GM23248 (cell line): ENCODE measurements at places on chromosomes 7 and 10. TPM values are rescaled to one million over a fixed set of nuclear protein-coding genes. Genes with fewer than 3 reads are reported as not detected.

CC2D2B gene
- not detected in 2 replicates for total RNA-seq

TAS2R41 gene
- not detected in 2 replicates for total RNA-seq

FGFR2 gene
- total RNA-seq = not detected in 2 replicates

OR6V1 gene
- total RNA-seq = not detected in 2 replicates

PAPOLB gene
- total RNA-seq = 0.11 TPM in 1 of 2 replicates, not detected in the other

ASZ1 gene
- total RNA-seq = not detected in 2 replicates

AGR2 gene
- total RNA-seq = not detected in 2 replicates

PRR15 gene
- 6.1 and 11.5 TPM in 2 replicates for total RNA-seq

ARHGAP22 gene
- 44.4 and 46.0 TPM in 2 replicates for total RNA-seq

RAPGEF5 gene
- total RNA-seq = 0.86 and 1.0 TPM in 2 replicates

OR2F1 gene
- total RNA-seq = not detected in 2 replicates

RAB19 gene
- not detected in 2 replicates for total RNA-seq

DNA sequence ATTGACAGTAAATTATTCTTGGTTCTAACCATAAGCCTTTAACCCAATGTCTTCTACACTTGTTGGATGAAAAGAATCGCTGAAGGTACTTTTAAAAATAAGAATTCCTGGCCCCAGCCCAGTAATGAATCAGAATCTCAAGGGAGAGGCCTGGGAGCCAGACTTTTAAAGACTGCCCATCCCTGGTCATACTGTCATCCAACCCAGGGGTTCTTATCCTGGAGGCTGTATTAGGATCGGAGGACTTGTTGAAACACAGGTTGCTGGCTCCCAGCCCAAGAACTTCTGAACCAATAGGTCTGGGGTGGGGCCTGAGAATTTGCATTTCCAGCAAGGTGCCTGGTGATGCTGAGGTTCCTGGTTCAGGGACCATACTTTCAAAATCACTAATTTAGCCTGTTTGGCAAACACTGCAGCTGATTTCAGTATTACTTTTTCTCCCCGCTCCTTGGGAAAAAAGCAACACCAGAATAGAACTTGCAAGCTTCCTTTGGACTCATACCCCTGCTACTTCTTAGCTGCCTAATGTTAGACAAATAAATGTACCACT is 79.5 kb upstream of the FAM133B start:
- peak; percentile 69 for DNase-seq

- DNase-seq = peak; percentile 55
These were observed 314.0 kb downstream of the CDK14 start for GRCh38 chr7:90910136-90910535.

GRCh38 chr10:24706479-24707118 is 17.1 kb downstream of the ARHGAP21 start:
- peak; percentile 98 for DNase-seq

DNA sequence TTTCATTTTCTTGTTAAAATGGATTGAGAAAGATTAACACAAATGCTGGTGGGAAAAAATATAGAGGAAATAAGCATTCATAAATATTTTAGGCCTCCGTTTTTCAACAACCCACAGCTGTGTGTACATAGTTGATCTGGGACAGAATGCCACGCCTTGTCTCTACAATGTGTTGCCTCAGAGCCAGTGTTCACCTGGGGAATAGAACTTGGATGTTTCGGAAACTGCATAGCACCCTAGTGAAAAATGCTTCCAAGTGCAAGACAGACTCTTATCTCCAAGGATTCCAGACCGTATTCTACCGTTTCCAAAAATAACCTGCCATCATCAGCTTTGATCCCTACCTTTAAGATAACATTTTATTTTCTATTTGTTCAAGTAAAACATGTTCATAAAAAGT is 260.9 kb downstream of the SDK1 start:
- DNase-seq = no peak

DNA sequence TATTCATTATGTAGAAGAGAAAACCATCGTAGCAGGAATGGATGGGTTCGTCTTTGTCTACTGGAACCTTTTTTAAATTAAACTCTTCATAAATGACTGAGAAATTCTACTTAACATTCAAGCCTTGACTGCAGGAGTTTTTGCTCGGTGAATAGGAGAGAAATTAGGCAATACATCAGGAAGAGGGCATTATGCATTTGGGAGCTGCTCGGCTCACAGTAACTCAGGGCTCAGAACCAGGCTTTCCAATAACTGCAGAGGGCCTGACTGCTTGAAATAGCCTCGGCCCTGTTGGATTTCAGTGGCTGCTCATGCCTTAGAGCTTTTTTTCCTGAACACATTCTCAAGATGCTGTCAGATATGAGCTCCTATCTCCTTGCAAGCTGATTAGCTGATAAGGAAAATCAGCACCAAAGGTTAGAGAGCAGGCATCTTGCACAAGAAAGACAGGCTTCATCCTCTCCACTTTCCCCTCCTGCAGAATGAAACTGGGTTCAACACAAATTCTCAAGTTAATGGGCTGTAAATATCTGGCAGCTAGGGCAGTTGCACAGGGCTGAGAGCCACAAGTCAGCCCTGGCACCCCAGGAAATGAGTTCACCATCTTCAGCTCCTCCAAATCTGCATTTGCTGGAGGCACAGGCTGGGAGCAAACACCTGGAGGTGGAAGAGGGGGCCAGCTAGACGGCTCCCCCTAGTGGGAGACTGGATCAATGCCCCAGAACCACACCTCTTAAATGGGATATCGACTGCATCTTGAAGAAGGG is 24.3 kb downstream of the TECTB start:
- DNase-seq = peak; percentile 67

DNA sequence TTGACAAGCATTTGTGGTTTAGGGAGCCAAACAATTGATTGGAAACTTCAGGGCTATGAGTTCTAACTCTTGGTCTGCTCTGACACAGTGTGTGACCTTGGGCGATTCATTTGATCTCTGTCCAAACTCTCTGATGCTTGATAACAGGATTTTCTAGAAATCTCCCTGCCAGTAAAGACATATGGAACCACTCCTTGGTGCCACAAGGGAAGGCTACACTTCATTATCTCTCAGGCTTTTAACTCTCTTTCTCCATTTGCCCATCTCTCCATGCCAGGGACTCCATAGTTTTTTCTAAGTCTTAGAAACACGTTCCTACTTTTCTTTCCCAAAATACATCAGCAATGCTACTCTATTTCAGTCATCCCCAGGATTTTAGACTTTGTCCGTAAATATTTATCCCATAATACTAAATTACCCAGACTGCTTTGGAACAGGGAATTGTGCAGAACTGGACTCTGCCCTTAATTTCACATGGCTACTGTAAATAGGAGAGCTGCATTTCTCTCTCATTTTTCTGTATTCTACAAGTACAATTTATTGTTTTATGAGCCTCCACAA is 488.2 kb downstream of the SUGCT start:
- no peak for DNase-seq

GRCh38 chr10:132538031-132538789 is 623 bp downstream of the INPP5A start:
- peak; percentile 52 for DNase-seq

DNA sequence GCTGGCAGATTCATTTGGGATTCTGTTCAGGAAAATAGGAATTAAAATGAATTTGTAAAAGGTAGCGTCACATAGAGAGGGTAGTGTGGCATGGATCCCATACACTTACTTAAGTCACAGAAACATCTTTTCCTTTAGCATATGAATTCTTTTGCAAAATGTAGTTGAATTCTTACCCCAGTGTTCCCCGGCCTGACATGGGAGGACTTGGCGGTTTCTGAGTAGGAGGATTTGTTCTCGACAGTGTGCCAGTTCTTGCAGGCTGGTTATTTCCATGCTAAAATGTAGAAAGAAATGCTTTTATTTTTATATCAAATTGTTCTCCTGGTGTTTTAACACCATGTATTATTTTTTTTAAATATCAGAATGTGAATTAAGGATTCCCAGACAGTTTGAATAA is 72.6 kb downstream of the PDSS1 start:
- DNase-seq = no peak

- peak; percentile 89 for DNase-seq
These were observed 11.5 kb downstream of the TPK1 start for GRCh38 chr7:144824360-144824759.

DNA sequence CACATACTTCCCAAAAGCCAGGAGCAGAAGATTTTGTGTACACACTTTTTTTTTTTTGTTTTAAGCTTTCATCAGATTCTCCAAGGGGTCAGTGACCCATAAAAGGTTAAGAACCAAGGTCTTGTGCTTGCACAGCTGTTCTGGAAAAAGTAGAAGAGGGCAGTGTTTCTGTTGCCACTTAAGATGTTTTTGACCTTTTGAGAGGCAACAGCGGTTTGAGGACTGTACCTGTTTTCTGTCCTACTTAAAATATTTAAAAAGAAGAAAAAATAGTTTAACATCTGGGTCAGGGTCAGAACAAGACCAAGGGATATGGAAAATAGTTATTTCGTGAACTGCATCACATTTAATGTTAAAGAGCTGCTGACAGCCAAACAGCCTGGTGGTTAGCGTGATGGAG is 32.9 kb downstream of the AUTS2 start:
- no peak for DNase-seq

DNA sequence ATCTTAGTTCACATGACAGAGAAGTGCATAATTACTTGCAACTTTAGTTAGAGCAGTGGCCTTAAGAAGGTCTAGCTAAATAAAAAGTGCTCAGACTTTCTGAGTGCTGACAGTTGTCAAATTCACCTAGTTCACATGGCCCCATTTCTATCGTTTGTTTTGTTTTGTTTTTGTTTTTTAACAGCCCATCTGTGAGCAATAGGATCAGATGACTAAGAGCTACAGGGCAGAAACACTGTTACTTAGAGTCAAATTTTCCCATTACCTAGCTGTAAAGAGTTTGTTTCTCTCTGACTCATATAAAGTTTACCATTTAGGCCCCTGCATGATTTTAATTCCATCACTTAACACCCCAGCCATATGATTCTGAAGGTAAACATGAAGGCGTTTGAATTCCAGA is 18.8 kb downstream of the CAV1 start:
- peak; percentile 93 for DNase-seq

DNA sequence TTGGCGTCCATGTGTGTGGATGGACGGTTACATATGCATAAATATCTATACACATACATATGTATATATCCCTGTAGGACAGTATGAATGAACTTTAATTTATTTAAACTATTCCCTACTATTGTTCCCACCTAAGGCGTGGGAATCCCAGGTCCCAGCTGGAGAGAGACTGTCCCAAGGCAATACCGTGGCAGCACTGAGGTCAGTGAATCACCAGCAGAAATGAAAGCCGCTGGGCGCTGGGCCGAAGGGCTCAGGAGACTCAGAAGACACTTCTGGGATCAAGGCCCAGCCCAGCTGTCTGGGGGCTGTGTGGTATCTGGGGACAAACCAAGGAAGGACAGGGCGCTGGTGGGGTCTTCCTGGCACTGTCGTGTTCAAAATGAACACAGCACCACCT is 49.6 kb upstream of the MYL10 start:
- DNase-seq = peak; percentile 36

DNA sequence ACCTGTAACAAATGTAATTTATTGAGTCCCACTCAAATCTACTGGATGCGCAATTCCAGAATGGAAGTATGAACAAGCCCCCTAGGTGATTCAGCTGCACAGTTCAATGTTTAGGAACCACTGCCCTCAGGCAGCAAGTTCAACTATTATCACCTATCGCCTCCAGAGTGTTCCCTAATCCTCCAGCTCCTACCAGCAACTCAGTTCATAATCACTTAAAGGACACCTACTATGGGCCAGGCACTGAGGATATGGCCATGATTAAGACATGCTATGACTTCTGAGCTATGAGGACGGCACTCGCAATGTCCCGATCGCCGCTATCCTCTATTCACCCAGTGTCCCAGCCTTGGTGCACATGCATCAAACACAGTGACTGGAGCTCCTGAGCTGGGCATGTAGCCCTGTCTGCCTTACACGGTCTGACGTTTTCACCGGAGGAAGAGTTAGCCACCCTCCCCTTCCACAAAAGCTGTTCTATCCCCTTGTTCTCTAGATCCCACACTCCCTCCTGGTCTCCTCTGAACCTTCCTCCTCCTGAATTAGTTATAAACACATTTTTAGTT is 22.3 kb downstream of the RHEB start:
- no peak for DNase-seq

- DNase-seq = peak; percentile 58
These were observed 5.4 kb upstream of the TNS3 start for GRCh38 chr7:47587351-47587750.

GRCh38 chr10:104509981-104510380 is 131.1 kb upstream of the SORCS3 start:
- no peak for DNase-seq

GRCh38 chr7:93851536-93851935 is 39.0 kb downstream of the TFPI2 start:
- no peak for DNase-seq

- no peak for DNase-seq
These were observed 1.5 kb downstream of the RET start for GRCh38 chr10:43078175-43078985.

GRCh38 chr10:45581216-45581549 is 91.4 kb downstream of the ZFAND4 start:
- DNase-seq = no peak

DNA sequence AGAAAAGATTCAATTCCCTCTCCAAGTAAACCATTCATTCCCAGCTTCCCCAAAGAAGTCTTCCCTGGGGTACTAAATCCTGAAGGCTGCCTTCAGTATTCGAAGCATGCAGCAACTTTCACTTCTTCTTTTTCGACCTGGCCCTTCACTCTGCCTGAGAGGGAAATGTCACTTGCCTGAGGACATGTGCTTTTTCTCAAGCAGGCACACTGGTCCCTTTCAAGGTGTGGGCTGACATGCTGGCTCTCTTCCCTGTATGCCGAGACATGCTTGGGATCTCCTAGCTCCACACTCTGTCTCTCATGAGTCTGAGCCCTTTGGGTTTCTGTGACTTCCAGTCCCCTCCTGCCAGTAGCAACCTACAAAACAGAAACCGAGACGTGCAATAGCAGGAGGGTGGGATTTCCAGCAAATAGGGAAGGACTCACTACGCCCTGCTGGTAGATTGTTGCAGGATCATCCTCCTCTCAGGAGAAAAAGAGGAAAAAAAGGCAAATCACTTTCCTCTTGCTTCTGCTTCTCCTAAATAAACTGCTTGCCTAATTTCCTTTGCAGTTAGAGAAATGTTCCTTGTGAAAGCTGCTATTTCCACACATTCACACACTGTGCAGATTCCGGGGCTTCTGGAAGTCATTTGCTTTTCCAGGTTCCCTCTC is 33.5 kb downstream of the FIGNL1 start:
- DNase-seq = no peak

GRCh38 chr7:14432924-14433323 is 443.5 kb upstream of the ETV1 start:
- DNase-seq = no peak

GRCh38 chr10:11353006-11353896 is 258.2 kb downstream of the USP6NL start:
- DNase-seq = no peak
